ENCODE measurements at places on chromosomes 11 and 22.
A peak's percentile ranks its signal among the peaks of the same experiment; 100 is the strongest.

GRCh38 chr11:83663446-83663845, 377.3 kb upstream of the CCDC90B start:
- DNase-seq: no peak

GRCh38 chr11:119359365-119360214, 13.1 kb upstream of the MFRP start:
- DNase-seq: no peak

GRCh38 chr11:13292970-13293369, 15.4 kb downstream of the BMAL1 start:
- no peak for DNase-seq

DNA sequence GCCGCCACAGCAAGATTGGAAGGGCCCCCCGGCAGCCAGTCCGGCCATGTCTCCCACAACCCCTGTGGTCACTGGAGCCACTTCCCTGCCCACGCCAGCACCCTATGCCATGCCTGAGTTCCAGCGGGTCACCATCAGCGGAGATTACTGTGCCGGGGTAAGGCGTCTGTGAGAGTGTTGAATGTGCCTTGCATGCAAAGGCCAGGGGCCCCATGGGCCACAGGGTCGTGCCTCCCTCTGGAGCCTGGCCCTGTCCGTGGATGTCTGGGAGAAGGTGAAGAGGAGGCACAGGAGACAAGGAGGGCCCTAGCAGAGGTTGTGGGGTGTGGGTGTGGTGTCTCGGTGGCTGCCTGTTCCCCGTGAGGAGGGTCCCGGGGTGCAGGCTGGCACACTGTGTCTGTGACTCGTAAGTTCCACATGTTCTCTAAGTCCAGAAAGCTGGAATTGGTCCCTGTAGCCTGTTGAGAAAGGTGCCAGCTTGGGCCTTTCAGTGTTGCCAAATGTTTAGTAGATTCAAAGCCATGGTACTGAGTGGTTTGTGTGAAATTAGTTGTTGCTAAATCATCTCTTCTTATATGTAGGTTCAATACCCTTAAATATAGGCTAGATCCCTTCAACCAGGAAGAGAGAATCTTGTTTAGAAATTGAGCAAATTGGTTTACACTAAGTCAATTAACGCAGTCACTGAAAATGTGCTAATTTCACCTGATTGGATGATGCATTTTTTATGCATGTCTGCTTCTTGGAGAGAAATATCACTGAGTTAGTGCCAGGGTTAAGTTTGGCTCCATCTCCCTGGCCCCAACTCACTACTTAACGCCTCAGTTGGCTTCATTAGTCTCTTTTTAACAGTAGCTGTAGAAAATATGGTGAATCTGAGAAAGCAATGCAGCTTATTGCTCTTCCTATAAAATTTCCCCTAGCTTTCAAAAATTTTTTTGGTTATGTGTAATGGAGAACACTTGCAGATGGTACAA, 23.8 kb downstream of the AMPD3 start:
- peak; percentile 72 for DNase-seq

DNA sequence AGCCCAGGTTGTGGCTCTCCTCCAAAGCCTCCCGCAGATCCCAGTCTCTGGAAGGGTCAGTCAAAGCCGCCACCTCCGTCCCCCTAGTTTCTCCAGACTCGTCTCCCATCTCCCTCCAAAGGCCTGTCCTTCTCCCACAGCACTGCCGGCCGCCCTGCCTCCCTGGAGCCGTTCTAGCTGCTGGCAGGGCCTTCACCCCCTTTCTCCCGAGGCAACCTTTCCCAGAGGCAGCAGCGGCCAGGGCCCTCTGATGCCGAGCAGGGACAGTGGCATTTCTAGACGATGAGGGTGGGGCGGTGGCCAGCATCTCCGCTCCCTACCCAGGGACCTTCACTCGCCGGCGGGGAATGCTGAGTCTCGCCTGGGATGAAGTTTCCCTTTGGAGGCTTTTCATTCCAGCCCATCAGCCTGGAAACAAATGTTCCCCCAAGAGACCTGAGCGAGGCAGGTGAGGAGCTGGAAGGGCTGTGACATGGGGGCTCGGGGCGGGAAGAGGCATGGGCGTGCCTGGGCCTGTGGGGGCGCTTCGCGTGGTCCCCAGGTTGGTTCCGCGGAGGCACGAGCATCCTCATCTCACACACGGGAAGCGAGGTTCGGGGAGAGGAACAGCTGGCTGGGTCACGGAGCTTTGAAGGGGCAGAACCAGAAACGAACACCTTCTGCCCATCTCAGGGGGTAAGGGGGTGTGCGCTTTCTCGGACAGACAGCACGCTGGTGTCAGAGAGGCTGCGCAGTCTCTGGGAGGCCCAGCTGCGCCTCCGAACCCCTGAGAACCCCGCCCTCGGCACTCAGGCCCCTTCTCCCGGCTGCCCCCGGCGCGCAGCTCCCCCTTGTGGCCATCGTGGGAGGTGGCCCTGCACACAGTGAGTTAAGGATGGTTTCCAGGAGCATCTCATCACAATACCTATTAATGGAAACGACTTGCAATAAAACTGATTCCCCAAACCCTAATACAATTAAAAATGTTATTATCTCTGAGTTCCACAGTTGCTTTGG, 18.1 kb upstream of the KLHL35 start:
- no peak for DNase-seq

GRCh38 chr11:19395050-19395449, 154.3 kb upstream of the E2F8 start:
- DNase-seq: no peak

DNA sequence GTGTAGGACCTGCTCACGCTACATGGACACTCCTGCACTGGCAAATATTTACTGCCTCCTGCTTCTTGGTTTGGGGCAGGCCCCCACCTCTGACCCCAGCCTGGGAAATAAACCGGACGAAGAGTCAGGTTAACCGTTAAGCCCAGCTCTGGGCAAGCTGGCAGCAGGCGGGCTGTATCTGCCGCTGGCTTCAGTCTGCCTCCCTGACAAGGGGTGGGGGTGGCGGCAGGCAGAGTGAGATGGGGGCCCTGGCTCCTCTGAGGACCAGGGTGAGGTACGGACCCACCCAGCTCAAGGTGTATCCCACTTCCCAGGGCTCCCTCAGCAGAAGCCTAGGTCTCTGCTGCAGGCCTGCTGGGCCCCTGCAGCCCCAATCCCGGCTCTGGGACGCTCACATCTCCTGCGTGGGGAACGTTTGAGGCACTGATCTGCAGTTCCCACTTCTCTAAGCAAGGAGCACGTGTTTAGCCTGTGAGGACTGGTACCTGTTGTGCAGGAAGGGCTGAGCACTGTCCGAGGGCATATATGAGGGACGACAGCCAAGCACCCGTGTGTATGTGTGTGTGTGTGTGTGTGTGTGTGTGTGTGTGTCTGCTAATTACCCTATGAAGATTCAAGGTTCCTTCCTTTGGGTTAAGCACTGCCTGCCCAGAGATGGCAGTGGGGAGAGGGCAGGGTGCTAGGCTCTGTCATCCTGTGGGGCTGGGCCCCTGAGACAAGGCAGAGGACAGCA, 1.1 kb upstream of the LRRC75B start:
- DNase-seq: no peak

GRCh38 chr11:37503411-37504059, 905.5 kb upstream of the RAG2 start:
- no peak for DNase-seq

DNA sequence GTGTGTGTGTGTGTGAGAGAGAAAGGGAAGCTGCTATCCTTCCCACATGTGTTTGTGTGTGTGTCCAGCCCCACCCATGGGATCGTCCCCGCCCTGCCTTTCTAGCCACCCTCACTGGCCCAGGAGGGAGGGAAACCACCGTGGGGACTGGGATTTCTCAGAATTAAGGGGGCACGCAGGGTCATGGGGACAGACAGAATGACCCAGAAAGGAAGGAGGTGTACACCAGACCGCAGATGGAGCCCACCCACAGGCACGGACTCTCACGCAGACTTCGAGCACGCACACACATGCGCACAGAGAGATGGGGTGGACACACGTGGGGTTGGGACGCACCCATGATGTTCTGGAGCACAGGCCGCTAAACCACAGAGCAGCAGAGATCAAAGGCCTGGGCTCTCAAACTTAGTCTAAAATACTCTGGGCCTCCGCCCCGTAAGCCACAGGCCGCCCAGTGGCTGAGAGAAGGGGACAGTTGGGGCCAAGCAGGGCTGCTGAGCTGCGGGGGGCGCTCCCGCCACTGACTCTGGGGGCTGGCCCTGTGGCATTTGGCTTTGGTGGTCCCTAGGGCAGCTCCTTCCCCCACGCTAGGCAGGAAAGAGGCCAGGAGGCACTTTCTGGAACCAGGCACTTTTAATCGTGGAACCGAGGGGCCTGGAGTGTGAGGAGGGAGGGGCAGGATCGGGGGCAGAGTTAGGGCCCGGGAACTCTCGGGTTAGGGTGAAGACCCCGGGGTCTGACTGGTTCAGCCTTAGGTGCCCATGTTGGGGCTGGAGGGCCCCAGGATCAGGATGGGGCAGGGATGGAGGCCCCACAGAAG, 1.5 kb downstream of the IFITM5 start:
- DNase-seq: no peak
